ENCODE measurements at places on chromosomes 3 and 15.
A peak's percentile ranks its signal among the peaks of the same experiment; 100 is the strongest.

GRCh38 chr3:127819086-127819485 is 3.2 kb downstream of the MGLL start:
- no peak for DNase-seq

- no peak for DNase-seq
Measured at GRCh38 chr3:194632226-194632808, 902 bp downstream of the TMEM44 start.

- DNase-seq: no peak
Measured at GRCh38 chr3:39275052-39275451, 4.8 kb downstream of the CX3CR1 start.

- no peak for DNase-seq
Measured at GRCh38 chr3:171279972-171280371, 180.2 kb downstream of the TNIK start.

- DNase-seq: no peak
Measured at GRCh38 chr3:66597308-66597863, 96.6 kb upstream of the LRIG1 start.

- no peak for DNase-seq
Measured at GRCh38 chr3:127675651-127676391, 3.1 kb downstream of the ABTB1 start.

DNA sequence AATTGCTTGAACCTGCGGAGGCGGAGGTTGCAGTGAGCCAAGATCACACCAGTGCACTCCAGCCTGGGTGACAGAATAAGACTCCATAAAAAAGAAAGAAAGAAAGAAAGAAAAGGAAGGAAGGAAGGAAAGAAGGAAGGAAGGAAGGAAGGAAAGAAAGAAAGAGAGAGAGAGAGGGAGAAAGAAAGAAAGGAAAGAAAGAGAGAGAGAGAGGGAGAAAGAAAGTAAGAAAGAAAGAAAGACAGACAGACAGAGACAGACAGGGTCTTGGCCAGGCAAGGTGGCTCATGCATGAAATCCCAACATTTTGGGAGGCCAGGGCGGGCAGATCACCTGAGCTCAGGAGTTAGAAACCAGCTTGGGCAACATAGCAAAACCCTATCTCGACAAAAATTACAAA is 16.4 kb upstream of the DAG1 start:
- no peak for DNase-seq

GRCh38 chr3:160027541-160028195 is 39.0 kb downstream of the IL12A start:
- DNase-seq: no peak

DNA sequence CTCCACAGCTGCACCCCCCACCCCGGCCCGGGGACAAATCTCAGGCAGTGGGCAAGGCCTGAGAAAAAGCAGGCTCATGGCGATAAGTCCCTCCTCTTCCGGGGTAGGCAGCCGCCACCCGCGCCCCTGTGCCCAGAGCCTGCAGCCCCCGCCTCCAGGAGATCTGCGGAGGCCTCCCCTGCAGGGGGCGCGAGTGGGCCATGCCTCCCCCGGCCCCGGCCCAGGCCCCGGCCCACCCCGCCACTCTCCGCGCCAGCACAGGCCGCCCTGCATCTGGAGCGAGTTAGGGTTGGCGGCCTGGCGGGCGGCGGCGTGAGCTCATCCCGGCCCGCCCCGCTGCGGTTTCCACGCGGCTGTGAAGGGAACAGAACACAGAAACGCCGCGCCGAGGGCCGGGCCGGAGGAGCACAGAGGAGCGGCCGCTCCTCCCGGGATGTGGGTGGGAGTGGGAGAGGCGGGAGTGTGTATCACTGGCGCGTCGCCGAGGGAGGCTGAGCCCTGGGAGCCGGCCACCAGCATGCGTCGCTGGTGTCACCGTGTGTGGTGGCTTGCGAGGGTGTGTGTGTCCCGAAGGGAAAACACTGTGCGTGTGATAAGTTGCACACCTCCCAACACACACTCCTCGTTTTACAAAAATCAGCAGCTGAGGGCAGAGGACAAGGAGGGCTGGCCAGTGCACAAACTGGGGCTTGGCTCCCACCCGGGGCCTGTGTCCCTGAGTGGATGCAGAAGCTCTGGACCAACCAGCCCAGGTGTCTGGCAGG is 17.2 kb downstream of the MYL3 start:
- DNase-seq: peak; percentile 95

- DNase-seq: no peak
Measured at GRCh38 chr3:157280786-157281185, 120.8 kb upstream of the CCNL1 start.

- DNase-seq: no peak
Measured at GRCh38 chr3:36714343-36715086, 49.8 kb downstream of the DCLK3 start.

DNA sequence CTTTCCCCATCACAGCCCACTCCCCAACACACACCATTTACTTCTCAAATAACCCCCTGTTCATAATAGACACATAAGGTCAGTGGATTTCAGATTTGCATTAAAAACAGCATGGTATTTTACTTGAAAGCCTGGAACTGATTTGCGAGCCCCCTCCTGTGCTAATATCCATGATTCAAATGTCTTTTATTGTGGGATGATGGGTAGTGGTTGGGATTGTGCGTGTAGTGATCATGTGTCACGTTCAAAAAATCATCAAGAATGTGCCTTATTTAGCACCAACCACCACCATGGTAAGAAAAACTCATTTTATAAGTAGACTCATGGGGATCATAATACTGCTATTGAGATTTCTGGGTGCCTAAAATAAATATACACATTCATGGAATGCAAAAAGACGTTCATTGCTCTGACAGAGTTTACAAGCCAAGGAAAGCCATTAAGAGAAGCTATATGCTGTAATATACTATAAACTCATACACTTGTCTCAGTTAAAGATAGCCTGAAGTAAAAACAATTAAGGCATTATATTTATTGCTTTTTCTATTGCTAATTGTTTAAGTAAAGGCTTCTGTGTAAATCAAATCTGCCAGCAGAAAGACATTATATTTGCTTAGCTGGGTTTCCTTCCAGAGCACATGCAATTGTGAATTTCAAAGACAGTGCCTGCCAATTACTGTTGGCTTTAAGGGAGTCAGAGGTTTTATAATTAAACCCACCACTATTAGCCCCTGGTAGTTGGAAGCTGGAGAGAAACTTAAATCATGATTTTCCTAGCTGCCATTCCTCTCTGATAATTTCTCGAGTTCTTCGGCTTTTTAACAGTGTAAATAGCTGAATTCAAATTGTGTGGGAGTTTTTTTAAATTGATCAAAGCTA is 4.0 kb downstream of the TRAT1 start:
- DNase-seq: no peak

DNA sequence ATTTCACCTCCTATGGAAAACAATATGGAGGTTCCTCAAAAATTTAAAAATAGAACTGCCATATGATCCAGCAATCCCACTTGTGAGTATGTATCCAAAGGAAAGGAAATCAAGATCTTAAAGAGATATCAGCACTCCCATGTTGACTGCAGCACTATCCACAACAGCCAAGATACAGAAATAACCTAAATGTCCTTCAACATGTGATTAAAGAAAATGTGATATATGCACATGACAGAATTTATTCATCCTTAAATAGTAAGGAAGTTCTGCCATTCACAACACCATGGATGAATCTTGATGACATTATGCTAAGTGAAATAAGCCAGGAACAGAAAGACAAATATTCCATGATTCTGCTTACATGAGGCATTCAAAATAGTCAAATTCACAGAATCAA is 303.6 kb upstream of the LRRN1 start:
- no peak for DNase-seq

DNA sequence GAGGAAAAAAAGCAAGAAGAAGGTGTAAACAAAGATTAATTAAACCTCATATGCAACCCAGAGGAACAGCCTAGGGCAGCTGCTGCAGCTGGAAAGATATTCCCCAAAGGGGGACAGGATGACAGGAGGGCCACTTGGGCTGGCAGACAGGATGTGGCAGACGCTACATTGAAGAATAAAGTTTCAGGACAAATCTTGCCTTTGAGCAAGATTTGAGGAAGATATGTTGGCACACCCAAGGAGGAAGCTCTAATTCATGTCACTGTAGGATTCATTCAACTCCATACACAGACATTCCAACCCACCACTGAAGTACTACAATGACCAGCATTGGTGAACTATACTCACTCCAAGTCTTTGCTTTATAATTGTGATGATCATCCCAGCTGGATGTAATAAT is 504.0 kb downstream of the SHQ1 start:
- no peak for DNase-seq

DNA sequence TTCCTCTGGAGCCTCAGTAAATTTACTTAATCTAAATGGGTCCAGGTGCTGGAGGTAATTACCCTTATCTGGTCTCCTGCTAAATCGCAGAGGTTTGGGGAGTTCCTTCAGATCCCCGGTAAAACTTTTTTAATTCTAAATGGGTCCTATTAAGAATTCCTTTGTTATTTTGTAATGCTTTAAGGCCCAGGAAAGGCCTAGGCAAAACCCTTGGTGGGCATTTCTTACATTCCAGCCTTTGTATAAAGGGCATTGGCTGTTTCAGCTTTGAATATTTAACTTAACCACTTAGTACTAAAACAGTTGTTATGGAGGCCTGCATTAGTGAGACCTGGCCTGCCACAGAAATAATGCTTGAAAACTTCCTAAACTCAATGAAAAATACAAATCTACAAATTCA is 14.9 kb upstream of the ZNF662 start:
- DNase-seq: no peak

DNA sequence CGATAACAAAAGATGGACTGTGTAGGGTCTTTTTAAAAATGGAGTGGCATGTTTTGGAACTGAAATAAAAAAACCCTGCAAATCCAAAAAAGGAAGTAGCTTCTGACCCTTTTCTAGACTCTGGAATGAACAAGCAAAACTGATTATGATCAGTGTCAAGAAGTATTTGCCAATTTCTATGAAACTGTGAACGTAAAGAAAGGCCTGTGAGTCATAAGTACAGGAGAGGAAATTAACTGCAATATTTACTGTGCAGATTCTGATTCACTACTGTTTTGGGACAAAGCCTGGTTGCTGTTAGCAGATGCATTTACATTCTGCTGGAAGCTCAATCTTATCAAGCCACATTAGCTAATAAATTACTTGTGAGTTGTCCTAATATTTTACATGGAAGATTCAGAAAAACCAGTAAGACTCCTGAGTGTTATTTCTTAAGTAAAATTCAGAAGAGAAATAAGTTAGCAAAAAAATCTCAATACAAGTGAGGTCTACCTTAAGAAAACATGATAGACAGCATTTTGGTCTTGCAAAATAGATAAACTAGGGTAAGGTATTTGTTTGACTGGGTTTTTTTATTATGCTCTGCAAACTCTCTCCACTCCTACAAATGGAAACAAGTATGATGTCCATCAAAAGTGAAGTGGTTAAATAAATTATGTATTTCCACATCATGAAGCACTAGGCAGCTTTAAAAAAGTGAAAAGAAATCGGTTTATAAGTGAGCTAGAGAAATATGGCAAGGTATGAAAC is 90.2 kb upstream of the LMOD3 start:
- DNase-seq: no peak

DNA sequence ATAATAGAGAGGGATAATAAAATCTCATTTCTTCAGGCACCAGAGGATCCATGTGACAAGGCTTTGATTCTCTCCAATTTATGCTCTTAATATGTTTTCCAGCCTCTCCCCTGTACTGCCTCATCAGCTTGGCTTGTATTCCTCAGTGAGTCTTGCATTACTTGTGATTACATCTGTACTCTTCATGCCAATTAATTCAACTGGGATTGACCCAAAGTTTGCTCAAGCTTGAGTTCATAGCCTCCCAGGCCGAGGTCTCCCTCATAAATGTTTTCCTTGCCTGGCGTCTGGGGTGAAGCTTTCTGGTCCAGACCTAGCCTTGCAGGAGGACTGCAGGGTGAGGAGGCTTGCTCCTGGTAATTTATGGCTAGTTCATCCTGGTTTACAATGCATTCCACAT is 146.9 kb downstream of the CHST2 start:
- peak; percentile 72 for DNase-seq

GRCh38 chr15:60010858-60011257 is 6.7 kb downstream of the FOXB1 start:
- DNase-seq: no peak

Data from muscle of back (tissue), 13 donors.